ENCODE measurements at places on chromosomes 11 and 22.

DNA sequence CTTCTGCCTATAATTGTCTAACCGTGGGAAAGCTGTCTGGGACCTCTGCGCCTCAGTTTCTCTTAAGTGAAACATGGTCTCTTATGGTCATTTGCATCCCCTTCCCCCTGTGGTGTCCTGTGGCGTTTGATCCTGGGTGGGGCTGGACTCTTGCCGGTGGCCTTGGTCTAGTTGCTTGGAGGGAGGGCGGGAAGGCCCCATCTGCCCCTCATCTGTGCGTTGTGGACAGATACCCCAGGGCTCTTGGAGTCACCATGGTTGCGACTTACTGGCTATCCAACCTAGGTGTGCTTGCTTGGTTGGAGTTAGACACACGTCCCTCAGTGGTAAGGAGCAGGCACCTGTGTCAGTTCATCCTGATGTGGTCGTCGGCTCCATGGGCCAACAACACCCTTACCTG, 15.2 kb downstream of the SHANK3 start:
- no peak for DNase-seq

GRCh38 chr11:11937433-11937832, 71.0 kb downstream of the DKK3 start:
- no peak for DNase-seq

GRCh38 chr11:123180166-123180565, 14.9 kb downstream of the CLMP start:
- DNase-seq = no peak

DNA sequence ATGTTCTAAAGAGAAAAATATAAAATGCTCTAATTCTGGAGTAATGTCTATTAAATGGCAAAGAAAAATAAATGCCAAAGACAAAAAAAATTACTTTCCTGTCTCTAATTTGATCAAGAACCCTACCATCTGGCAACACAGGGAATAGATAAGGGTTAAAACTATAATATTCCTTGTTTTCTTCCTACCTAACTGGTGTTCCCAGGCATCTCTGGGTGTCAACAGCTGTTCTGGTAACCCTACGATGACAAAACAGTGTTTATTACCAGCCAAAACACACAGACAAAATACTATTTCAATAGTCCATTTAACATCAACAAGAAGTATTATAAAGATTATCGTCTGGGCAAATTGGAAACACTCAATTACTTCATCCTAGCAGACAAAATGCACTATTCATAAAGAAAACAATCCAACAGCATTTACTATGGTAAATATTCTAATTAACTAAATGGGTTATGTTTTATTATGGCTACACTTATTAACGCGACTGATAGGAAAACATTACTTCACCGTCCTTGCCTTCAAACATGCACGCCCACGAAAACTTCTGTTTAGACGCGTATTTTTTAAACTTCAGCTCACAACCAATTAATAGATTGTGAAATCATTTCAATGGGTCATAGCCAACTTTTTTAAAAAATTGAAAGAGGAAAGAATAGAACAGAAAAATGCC, 50.6 kb downstream of the LGR4 start:
- no peak for DNase-seq

DNA sequence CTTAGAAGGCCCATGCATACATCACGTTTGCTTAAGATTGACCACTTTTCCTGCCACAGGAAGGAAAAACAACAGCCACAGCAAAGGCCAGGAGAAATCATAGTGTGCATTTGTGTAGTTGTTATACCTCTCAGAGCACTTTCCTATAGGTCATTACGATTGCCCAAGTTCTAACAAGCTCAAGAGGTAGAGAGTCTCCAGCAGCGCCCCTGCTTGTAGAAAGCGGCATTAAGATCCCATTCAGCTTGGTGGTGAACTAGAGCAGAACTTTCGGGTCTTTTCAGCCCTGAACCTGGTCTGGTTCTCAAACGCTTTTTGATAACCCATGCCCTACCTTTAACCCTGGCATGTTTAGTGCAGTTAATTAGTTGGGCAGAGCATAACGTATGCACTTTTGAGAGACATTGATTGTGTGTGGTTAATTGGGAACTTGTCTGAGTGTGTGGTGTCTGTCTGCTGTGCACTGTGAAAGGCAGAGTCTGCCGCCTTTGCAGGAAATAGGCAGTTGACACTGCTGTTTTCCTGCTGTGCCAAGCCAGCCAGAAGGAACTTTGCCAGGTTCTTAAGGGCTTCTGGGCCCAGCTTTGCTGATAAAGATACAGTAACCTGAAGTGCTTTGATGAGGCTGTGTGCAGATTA, 109.9 kb upstream of the CLMP start:
- no peak for DNase-seq

DNA sequence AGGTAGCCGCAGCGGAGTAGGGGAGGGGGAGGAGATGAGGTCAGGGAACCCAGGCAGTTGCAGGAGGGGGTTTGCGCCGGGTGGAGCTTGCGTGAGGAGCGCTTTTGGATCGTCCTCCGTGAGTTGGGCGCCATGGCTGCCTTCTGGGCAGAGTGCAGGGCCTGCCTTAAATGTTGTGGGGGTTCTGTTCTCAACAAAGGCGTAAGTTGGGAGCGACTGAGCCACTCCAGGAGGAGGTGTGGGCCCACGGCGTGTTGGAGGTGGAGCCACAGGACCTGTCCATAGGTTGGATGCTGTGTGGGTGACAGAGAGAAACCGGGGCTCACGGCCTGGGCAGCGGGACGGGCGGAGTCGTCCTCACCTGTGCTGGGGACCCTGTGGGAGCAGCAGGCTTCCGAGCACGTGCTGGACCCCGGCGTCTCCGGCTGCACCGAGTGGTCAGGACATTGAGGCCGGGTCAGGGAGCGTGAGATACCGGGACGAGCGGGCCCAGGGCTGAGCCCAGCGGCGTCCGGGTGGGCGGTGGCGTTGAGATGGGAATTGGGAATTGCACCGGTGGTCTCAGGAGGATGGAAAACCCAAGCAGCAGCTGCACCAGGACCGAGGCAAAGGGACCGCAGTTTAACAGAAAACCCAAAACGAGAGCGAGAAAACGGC, 977 bp upstream of the PGGHG start:
- no peak for DNase-seq

DNA sequence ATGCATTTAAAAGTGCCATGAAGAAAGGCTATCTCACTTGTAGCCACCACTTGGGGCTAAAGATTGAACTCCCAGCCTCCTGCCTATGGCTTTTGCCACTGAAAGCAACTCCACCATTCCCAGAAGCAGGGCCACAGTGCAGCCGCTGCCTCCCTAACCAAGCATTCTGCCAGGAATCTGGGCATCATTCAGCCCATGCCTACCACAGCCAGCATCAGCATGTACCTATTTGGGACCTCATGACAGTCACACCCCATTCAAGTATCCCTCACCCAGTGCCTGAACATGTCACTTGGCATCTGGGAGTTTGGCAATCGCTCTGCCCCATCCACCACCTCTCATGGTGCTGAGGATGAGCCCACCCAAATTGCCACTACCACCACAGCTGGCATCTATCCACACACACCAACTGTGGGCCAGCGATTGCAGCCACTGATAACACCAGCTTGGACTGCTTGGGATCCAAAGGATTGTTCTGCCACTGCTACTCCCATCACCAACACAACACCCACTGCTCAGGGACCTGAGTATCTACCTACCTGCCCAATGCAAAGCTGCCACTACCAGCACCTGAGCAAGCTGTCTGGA, 234.4 kb downstream of the GRM5 start:
- DNase-seq = no peak

- no peak for DNase-seq
Measured at GRCh38 chr11:58057481-58057880, 26.7 kb downstream of the OR6Q1 start.

- DNase-seq = no peak
Measured at GRCh38 chr11:91698845-91699244, 525.8 kb upstream of the FAT3 start.
